ENCODE measurements at places on chromosomes 7 and 10.

DNA sequence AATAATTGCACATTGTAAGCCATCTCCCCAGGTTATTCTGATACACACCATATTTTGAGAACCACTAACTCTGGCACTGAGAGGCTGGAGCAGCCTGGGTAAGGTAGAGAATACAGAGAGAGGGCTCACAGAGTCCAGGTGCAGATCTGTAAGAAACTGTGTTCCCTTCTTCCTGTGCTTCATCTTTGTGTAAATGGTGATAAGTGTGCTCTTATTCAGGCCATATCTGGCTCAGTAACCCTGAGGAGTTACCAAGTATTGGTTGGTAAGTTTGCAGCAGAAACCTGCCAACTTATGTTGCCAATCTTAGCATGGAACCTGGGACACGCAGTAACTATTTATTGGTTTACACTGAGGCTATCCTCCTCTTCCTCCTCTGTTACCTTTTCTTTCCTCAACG lies 16.2 kb upstream of the ICA1 start:
- no peaks in the 10 kb centered on the region for H3K36me3 ChIP-seq
- no peak for DNase-seq
- no peak overlapping the region for H3K27ac ChIP-seq
- no peak overlapping the region for H3K4me3 ChIP-seq
- H3K27me3 ChIP-seq = peaks cover 8% of the 10 kb centered on the region
- no peaks in the 10 kb centered on the region for H3K4me1 ChIP-seq

DNA sequence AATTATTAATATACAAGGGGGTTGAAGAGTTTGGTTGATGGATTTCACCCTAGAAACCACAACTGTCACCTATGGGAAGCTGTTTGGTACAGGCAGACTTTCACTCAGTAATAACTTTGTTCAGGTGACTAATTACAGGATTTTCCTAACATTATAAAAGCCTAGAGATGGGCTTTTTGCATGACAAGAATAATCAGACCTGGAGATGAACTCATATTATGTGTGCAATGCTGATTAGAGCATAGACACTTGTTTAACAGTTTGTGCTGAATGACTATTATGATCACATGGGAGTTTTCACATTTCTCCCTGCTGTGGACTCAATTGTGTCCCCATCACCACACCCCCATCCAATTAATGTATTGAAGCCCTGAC lies 90.2 kb upstream of the STEAP4 start:
- peaks cover 3% of the 10 kb centered on the region for H3K27me3 ChIP-seq
- no peaks in the 10 kb centered on the region for H3K36me3 ChIP-seq
- no peak overlapping the region for H3K27ac ChIP-seq
- H3K4me3 ChIP-seq = no peak overlapping the region
- H3K4me1 ChIP-seq = peaks cover 8% of the 10 kb centered on the region
- no peak for DNase-seq

GRCh38 chr7:101302641-101303101 lies 18.9 kb downstream of the IFT22 start:
- H3K4me3 ChIP-seq = no peak overlapping the region
- no peak for DNase-seq
- H3K36me3 ChIP-seq = peaks cover 14% of the 10 kb centered on the region
- H3K27ac ChIP-seq = no peak overlapping the region
- H3K27me3 ChIP-seq = peaks cover 51% of the 10 kb centered on the region

DNA sequence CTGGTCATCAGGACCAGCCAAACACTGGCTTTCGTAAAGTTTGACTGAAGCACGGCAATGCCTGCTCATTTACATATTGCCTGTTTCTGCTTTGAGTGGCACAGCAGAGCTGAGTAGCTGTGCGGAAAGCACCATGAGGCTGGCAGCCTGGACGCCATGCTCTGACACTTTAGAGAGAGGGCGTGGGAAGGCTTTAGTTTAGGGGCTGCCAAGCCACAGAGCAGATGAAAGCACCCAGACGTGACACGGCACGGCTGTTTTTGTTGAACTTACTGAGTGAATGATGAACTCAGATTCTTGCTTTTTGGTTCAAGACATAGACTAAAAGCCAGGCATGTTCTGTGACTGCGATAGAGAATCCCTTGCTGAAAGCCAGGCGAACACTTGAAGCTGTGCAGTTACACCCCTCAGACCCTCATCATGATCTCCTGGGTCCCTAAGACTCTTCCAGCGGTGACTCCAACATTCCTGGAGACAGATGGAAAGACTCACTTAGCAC lies 182.1 kb downstream of the ZMYND11 start:
- H3K4me3 ChIP-seq = no peak overlapping the region
- peaks cover 3% of the 10 kb centered on the region for H3K36me3 ChIP-seq
- H3K27me3 ChIP-seq = no peaks in the 10 kb centered on the region
- no peak for DNase-seq
- H3K27ac ChIP-seq = no peak overlapping the region

GRCh38 chr7:137961200-137962177 lies 40.4 kb downstream of the CREB3L2 start:
- H3K36me3 ChIP-seq = peaks cover 13% of the 10 kb centered on the region
- peak overlapping the region; percentile 34 for H3K27ac ChIP-seq
- H3K4me1 ChIP-seq = peaks cover 19% of the 10 kb centered on the region
- no peak overlapping the region for H3K4me3 ChIP-seq
- H3K27me3 ChIP-seq = no peaks in the 10 kb centered on the region

DNA sequence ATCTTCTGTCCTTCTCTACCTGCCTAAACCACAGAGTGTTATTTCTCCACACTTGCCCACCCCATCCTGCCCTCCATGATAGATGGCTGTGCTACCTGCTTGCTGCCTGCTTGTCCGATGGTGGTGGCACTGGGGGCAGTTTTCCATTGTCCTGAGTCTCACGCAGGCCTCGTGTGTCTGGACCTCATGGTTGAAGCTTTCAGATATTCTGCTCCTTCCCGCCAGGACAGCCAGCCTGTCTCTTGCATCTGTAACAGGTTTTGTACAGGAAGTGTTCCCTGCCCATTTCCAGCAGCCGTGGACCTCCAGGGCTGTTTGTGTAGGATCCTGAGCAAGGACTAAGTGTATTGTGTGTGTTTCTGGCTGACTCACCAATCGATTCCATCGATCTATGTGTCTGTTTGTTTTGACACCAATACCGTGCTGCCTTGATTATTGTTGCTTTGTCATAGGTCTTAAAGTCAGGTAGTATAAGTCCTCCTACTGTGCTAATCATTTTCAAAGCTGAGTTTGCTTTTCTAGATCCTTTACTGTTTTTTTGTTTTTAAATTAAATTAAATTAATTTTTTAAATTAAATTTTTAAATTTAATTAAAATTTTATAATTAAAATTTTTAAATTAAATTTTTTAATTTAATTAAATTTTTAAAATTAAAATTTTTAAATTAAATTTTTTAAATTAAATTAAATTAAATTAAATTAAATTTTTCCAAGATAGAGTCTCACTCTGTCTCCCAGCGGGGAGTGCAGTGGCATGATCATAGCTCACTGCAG lies 8.5 kb downstream of the IL15RA start:
- peaks cover 25% of the 10 kb centered on the region for H3K36me3 ChIP-seq
- no peak for DNase-seq
- no peaks in the 10 kb centered on the region for H3K27me3 ChIP-seq
- H3K27ac ChIP-seq = no peak overlapping the region
- H3K4me3 ChIP-seq = no peak overlapping the region
